ENCODE measurements at places on chromosomes 11 and 22.

DNA sequence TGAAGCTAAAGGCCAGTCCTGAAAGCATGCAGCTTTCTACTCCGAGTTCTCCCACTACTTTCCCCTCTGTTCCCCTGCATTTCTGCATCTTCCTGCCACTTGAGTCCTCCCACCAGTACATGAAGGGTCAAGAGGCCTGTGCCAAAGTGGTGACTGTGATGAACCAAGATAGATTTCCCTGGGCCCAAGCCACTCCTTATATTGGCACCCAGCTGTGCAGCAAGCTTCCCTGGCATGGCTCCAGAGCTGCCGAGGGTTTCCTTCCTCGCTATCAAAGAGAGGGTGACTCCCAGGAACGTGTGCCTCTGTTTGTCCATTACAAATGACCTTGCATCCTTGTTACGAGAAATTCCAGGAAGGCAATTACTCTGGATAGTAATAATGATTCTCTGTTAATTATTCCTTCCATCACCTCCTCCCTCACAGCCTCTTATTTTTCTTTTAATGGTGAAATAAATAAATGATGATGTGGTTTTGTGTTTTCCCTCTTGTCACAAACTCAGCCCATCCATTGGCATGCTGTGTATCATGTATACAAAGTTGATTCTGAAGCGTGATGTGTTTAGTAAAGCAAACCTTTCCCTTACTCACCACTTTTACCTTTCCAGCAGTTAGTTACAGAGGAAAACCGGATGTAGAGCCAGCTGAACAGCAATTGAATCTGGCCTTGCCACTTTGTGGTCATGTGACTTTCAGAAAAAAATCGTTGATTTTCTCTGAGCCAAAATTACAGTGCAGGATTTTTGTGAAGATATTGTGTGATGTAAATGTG, 8.3 kb downstream of the SRSF8 start:
- DNase-seq: peak; percentile 79

GRCh38 chr11:35165423-35166368, 26.7 kb downstream of the CD44 start:
- no peak for DNase-seq

- DNase-seq: no peak
These were observed 29.8 kb downstream of the ARHGEF17 start for GRCh38 chr11:73337846-73338245.

DNA sequence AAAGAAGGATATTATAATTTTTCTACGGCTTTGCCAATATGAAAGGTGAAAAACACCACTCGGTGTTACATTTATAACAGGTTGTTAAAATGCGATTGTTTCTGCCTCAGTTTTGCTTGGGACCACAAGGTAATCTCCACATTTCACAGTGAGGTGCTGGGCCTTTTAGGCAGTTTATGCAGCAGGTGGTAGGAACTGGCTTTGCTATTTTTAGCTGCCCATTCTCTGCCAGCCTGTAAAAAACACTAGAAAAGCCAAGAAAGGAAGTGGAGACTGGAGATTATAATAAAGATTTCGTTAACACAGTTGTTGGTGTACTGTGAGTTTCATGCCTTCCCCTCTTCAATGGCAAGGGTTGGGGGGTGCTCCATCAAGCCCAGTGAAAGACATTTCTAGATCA, 8.0 kb upstream of the MRPL16 start:
- DNase-seq: no peak

- DNase-seq: no peak
These were observed 62.4 kb downstream of the ALX4 start for GRCh38 chr11:44247508-44247907.

DNA sequence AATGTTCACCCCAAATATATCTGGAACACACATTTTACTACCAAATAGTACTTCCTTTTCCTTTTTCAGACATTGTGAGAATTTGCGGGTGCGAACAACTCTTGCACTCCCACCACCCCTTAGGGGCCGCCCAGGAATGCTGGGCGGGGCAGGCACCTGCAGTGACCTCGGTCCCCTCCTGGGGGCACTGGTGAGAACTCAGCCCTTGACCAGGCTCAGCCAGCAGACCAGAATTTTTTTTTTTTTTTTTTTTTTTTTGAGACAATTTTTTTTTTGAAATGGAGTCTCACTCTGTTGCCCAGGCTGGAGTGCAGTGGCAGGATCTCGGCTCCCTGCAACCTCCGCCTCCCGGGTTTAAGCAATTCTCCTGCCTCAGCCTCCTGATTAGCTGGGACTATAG, 75.8 kb downstream of the ARHGAP8 start:
- no peak for DNase-seq

DNA sequence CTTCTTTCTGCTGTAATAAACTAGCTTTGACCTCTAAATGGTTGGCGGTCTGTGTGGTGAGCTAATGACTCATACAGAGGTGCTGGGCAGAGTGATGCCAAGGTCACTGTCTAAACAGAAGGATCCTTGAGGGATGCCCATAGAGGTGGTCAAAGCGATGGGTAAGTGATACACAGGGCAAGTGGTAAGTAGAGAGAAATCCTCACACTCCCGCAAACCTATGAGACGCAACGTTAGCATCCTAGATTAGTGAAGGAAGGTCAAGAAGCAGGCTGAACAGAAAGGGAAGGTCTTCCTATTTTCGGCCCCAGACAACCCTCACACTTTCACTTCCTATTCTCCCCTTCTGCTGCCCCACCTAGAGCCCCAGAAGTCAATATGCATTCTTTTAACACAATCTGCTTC, 65.6 kb upstream of the SESN3 start:
- DNase-seq: no peak

- DNase-seq: no peak
These were observed 22.7 kb upstream of the BDNF start for GRCh38 chr11:27722953-27723344.

DNA sequence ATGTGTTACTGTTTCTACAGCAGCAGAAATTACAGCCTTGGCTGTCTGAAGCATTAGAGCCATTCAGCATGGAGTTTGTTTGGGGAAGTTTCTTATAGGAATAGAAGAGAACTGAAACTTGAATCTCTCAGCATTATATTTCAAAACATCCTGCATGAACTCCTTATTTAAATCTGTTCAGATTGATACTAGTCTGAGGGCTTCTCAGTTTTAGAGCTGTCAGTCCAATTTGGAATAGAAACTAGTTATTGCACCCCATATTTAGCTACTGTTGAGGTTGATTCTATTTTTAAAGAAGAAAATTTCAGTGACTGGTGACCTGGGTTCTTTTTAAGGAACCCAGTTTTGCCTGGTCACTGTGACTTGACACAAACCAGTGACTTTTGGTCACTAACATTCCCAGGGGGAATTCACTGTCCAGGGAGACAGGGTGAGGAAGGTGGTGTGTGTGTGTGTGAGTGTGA, 126.0 kb upstream of the TTC12 start:
- no peak for DNase-seq

GRCh38 chr11:48093323-48093722, 113.0 kb downstream of the PTPRJ start:
- no peak for DNase-seq

GRCh38 chr11:128467610-128468041, 119.7 kb downstream of the ETS1 start:
- DNase-seq: no peak

DNA sequence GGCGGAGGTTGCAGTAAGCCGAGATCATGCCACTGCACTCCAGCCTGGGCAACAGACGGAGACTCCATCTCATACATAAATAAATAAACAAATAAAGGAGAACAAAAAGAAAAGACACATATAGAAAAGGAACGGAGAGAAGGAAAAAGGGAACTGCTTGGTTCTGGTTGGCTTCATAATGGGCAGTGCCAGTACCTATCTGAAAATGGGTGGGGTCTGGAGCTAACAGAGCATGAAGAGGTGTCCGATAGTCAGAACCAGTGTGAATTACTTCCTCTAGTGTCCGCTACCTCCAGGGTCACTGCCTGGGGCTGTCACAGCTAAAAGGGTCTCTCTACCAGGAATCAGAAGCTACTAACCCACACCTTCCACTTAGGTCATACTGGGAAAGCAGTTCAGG, 27.2 kb upstream of the TTC28 start:
- no peak for DNase-seq

DNA sequence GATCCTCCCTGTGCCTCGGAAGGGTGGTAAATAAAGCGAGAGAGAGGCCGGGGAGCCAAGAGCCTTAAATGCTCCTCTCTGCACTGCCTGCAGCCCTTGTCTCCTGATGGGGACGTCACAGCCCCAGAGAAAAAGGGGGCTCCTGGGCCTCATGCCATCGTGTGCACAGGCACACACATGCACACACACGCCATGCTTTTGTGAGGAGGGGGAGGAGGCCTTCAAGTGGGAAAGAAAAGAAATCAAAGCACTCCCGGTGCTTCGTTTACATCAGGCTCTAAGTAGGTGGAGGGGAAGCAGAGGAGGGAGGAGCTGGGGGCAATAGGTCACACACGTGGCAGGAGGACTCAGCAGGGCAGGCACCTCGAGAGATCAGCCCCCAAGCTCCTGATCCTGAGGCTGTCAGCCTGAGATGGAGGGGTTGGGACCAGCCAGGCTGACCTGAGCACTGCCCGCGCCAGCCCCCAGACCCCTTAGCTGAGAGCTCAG, 68.2 kb upstream of the NECTIN1 start:
- no peak for DNase-seq

DNA sequence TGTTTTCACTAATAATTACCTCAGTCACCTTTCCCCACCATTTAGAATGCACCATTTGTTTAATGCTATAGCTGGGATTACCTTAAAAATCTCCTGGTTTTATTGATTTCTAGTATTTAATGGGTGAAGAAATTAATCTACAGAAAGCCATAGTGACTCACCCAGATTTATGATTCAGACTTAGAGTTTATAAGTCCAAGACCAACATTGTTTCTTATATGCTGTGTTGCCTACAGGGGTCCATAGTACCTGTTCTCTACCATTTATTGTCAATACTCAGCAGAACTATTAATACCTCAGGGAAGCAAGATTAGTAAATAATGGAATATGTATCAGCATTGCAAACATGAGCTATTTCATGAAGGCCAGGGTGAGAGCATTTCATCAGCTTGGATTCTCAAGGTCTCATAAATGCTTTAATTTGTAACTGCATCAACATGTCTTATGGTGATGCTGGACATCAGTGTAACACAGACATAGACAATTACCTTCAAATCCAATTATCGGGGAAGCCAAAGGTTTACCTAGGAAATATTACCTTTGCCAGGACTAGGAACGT, 8.0 kb upstream of the MS4A7 start:
- DNase-seq: no peak

DNA sequence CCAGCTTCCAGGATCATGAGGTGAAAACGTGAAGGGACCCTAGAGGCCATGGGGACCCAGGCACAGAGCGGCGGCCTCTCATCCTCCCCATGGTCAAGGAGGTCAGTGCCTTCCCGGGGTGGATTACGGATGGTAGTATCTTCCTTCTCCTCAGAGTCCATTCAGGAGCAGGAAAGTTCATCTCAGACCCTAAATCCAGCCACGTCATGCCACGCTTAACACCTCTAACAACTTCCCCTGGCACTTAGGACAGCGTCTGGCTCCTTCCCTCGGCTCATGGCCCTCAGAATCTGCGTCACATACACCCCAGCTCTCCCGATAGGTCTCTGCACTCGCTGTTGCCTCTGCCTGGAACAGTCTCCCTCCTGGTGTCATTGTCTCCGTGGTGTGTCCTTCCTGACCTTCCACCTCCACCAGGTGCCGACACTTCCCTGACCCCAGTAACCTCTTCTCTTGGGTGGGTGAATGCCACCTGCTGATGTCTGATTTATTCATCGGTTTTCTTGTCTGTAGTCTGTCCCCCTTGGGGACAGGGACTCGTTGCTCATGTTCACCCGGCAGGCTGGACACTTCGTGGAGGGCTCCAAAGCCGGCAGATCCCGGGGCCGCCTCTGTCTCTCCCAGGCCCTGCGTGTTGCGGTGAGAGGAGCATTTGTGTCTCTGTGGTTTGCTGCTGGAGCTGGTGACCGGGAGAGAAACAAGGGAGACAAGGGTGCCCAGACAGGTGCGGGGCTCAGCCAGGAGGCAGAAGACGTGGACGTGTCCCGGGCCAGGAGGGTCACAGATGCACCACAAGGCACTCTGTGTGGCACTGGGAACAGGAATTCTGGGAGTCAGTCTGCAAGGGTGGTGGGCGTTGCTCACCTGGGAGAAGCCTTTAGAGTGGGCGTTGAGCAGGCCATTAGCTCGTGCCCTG, 1.4 kb downstream of the MYEOV start:
- no peak for DNase-seq

- no peak for DNase-seq
These were observed 68.5 kb downstream of the PIWIL3 start for GRCh38 chr22:24706054-24706453.

GRCh38 chr11:99522467-99523173, 501.9 kb downstream of the CNTN5 start:
- no peak for DNase-seq

DNA sequence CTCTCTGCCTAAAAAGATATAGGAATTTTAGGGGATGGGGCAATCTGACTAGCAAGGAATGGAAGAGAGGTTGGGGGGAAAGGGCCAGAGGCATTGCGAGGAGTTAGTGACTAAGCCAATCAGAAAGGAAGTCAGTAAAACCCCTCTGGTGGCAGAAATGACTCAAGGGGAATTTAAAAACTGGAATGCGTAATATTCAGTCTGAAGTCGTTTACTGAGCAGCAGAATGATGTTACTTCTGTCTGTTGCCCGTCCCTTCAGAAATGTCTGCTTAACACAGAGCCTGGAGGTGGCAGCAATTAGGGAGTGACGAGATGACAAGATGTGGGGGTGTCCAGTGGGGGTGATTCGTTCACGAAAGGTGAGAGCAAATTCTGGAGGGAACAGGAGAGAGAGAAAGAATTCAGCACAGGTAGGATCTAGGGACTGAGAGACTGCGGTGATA, 107.7 kb upstream of the CLMP start:
- DNase-seq: no peak
